ENCODE measurements at places on chromosomes 16 and 17. TPM values are rescaled to one million over a fixed set of nuclear protein-coding genes. Genes with fewer than 3 reads are reported as not detected.

Gene FBXL16
- 4.4 TPM for total RNA-seq

Gene QRICH2
- 10.8 TPM for total RNA-seq

Gene HOXB5
- total RNA-seq: 0.74 TPM

Gene TENT4B
- total RNA-seq: 14.0 TPM

Gene SMIM5
- total RNA-seq: 2.2 TPM

Gene VMO1
- 12.5 TPM for total RNA-seq

Gene WFDC1
- total RNA-seq: 12.0 TPM

Gene SRCIN1
- 5.2 TPM for total RNA-seq

DNA sequence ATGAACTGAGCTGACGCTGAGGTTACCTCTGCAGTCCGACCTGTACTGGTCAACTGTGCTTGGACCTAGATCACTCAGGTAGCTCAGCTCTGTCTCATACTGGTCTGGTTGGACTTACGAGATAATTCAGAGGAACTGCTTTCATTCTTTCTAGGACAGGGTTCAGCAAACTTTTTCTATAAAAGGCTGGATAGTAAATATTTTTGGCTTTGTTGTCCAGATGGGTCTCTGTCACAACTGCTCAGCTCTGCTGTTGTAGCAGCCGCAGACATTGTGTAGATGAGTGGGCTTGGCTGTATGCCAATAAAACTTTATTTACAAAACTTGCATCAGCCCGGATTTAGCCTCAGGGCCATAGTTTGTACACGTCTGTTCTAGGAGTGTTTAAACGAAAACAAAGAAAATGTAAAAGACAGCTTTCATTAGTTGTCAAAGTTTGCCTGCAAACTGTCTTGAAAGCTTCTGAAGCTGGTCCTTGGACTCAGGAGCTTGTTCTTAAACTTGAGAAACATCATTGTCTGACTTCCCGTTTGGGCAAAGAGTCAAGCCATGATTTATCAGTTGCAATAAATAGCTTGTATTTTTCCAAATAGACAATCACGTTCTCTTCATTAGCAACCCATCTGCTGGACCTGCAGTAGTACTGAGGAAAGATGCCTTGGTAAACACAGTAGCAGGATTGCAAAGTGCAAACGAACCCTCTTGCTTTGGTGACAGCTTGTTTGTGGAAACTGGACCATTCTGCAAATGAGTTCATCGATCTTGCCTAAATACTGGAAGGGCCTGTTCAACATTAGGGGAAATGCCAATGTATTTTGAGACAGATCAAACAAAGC is 253.4 kb downstream of the SNX29 start:
- DNase-seq: no peak

GRCh38 chr16:46690281-46691178 is 1.1 kb downstream of the ORC6 start:
- DNase-seq: no peak

GRCh38 chr16:50458667-50459495 is 89.3 kb upstream of the NKD1 start:
- no peak for DNase-seq

DNA sequence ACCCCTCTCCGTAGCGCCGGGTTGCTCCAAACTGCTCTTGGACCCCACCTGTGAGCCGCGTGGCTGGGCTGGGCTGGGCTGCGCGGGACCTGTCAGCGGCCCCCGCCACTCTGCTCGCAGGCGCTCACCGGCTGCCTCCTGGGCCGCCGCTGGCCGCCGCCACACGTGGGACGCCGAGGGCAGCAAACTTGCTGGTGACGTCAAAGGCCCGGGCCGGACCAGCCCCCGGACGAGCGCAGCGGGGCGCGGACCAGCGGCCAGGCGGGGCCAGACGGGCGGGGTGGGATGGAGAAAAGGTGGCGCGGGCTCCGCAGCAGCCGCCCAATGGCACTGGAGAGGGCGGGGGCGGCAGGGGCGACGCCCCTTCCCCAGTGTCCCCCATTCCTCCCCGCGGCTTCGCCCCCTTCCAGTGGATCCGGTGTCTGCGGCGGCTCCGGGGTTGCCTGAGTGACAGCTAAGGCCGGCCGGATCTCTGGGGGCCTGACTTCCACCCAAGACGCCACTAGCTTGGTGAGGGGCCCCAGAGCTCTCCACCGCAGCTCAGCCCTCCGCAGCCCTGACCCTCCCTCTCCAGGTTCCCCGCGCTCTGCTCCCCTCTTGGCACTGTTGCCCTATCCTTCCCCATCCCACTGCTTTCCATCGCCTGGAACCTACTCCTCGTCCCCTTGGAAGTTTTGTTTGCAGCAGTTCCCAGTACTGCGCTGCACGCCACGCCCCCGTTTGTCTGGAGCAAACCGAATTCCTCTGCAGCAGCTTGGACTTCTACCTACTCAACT is at the start of gene HS3ST3A1:
HS3ST3A1 (minus strand) TSS at position 154 of the 776 bp plus-strand sequence. CDS start 800 bp downstream, outside the sequence.
- no peak for DNase-seq

GRCh38 chr17:13372432-13372831 is 229.3 kb downstream of the HS3ST3A1 start:
- no peak for DNase-seq

DNA sequence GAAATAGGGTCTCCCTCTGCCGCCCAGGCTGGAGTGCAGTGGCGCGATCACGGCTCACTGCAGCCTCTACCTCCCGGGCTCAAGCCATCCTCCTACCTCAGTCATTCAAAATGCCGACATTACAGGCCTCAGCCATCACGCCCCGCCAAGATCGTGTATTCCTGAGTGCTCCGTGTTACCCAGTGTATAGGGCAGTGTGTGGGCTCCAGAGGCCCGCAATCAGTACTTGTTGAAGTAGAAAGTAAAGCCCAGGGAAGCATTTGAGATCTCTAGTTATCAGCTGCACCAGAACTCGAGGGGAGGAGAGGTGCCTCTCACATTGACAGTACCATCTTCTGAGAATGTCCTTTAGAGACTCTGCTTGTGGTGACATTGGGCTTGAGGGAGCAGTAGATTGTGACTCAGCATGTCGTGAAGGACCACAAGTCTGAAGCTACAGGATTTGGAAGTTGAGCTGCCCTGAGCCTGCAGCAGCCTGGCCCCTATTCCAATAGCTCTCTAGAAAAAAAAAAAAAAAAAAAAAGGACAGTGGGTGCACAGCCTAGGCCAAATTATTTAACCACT is 1.1 kb upstream of the PRPSAP1 start:
- no peak for DNase-seq

DNA sequence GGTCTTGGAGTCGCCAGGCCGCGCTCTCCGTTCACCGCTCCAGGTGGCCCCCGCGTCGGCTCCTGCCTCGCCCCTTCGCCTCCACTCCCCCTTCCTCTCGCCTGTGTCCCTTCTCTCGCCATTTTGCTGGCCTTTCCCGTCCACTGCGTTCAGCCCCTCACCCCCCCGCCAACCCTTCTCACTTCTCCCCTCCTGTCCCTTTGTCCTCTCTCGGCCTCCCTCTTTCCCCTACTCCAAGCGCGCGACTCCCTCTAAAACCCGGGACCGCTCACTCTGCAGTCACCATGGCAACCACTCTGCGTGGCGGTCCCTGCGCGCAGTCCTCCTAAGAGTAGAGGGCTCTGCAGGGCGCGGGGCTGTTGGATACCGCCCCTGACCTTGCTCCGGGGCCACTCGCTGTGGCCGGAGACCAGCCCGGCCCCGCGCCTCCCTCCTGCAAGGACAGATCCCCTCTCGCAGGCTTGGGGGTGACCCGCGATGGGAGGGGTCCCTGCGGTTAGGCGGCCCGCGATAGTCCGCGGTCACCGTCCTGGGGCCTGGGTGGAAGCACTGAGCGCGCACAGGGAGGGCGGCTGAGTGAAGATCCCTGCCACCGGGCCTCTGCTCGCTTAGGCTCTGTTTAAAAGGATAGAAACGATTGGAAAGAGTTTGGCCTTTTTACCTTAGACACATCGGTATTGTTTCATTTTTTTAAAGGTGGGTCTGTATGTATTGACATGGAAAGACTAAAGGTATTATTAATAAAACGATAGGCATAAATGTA is 454 bp downstream of the CCDC40 start:
- no peak for DNase-seq

GRCh38 chr16:12009462-12009861 is 32.9 kb downstream of the SNX29 start:
- DNase-seq: no peak

DNA sequence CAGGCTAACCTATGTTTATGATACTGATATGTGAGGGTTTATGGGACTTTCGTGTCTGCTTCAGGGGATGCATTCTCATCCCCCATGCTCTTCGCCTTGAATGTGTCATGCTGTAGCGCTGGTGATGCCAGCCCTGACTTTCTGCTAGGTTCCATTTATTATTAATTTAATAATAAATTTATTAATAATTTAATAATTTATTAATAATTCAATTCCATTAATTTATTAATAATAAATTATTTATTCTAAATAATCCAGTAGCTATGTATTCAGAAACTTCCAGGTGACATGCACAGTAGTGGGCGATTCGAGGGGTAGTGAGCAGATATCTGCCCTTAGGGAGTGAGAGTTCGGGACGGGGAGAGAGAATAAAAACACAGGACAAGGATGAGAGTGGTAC is 49.8 kb downstream of the SHISA6 start:
- no peak for DNase-seq

DNA sequence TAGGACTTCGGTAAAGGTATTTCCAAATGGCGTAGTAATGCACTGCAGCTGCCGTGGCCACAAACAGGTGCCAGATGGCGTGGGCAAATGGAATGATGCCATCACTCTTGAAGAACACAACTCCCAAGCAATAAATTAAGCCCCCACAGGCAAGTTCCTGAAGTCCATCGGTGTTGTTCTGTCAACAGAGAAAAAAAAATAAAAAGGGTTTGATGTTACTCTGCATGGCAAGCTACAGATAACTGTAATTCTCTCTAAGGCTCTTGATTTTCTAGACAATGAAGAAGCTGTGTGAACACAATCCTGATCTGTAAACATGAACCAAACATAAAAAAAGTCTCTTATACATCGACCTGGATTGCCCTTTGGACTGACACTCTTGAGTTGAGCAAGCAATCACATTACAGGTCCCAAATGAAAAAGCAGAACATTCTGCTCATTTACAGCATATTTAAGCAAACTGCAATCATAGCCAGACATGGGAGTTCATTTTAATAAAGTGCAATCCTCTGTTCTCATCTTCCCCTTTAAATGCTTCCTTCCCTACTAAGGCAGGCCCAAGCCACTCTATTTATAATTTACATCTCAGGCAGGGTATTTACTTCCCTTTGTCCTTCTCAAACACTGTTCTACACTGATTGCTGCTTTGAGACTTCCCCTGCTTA is 27.1 kb downstream of the MMD start:
- DNase-seq: no peak

- DNase-seq: no peak
These were observed 17.7 kb downstream of the SLC38A8 start for GRCh38 chr16:84024854-84025253.

DNA sequence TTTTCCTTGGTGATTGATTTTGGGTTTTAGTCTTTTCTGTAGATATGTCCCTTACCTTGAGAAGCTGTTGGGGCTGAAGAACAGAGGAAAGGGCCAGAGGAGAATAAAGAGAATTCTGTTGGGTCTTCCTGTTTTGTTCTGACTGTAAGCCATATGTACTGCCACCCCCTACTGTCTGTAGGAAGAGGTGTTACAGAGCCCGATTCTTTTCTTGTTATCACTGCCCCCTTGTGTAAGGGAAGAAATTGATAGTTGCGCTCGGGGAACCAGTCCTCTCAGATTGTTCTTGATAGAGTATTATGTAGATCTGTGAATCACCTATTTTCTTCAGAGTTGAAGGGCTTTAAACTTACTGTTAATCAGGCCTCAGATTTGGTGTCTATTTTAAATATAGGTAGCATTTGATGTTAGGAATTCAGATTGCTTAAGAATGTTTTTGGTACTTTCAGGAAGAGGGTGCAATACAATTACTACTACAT is 2.4 kb downstream of the TANC2 start:
- DNase-seq: no peak

DNA sequence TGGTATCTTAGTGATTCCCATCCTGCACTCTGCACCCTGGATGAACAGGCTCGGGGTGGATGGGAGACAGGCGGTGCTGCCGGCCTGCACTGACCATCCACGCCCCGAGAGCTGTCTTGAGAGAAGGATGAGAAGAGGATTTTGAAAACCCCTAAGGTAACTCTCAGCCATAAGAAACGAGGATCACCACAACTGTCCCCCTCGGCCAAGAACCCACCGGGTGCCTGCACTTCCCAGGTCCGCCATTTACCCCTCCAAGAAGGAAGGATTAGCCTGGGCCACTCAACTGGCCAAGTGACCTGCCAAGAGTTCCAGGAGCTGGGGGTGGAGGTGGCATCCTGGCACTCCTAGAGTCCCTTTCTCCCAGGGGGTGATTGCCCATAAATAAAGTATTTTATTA is 302.4 kb upstream of the TNRC6C start:
- no peak for DNase-seq

GRCh38 chr16:66360624-66361324 is 5.7 kb upstream of the CDH5 start:
- no peak for DNase-seq

DNA sequence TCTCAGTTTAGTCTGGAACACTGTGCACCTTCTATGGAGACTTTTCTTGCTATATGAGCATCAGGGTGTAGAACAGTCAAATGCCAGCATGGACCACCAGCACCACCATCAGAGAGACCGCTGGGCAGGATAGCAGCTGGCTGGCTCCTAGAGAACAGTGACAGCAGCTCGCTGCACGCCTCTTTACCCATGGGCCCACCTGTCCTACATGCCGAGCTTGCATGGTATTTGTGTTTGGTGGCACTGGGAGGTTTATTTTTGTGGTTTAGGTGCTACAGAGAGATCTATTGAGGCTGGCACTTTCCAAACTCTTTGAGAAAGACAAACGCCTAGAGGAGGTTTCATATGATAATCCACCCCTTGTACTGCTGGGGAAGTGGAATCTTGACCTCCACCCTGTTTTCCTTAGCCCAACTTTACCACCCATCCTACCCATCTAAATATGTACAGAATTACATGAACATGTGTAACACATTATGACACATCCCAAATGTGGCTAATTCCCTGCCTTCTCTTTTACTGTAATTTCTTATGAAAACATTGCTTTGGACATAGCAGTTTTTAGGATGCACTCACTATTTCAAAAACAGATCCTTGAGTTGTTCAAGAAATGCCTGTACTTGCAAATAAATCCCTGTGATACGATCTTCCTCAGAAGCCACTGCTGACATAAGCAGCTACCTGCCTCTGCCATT is 46.3 kb downstream of the COG7 start:
- DNase-seq: no peak

GRCh38 chr16:86584071-86584685 is 5.8 kb downstream of the FOXL1 start:
- DNase-seq: no peak

- DNase-seq: peak; percentile 69
These were observed 281.8 kb downstream of the HAPSTR1 start for GRCh38 chr16:9372934-9373890.

DNA sequence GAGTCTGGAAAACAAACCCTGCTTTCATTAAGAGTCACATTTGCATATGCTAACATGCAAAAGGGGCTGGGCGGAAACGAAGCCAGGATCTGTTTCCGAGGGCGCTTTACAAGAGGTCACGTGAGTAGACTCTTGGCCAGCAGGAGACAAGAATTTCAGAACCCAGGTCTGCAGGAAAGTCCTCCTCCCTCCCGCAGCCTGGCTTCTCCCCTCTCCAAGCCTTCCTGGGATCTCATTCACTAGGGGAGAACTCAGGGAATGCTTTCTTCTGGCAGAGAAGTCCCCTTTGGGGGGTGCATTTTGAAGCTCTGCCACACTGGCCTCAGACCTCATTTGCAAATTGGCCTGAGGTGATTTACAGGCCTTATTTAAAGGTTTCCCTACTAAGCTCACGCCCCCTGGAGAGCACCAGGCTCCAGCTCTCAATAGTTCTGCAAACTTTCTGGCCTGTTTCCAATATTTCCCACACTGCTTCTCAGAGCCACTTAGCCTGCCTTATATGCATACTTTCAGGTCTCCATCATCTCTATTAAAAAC is 57.2 kb upstream of the CACNG5 start:
- no peak for DNase-seq

GRCh38 chr17:50475362-50475761 is 3.3 kb upstream of the RSAD1 start:
- DNase-seq: no peak

All from vagina (tissue), 2 donors.